ENCODE measurements at places on chromosomes 2 and 18.

DNA sequence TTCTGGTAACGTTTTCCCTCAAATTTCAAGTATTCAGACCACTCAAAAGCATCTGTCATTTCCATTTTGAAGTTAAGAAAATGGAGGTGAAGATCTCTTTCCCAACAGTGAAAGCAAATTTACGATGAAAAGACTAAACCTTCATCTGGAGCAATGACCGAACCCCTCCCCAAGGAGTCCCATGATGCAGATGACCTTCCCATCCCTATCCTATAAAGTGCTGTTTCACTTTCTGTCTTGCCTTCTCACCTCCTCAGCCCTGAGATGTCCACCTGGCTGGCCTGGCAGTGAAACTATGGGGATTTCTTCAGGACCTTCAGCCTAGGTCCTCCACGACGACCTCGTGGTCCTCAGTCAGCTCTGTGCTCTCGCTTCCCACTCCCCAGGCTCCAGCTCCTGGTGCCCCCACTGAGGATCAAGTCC is 925 bp upstream of the NPC1 start:
- no peak for DNase-seq

- DNase-seq: no peak
Observed at GRCh38 chr2:64541547-64541946, 17.4 kb downstream of the AFTPH start.

GRCh38 chr2:236628981-236629605 is 59.5 kb downstream of the ACKR3 start:
- no peak for DNase-seq

DNA sequence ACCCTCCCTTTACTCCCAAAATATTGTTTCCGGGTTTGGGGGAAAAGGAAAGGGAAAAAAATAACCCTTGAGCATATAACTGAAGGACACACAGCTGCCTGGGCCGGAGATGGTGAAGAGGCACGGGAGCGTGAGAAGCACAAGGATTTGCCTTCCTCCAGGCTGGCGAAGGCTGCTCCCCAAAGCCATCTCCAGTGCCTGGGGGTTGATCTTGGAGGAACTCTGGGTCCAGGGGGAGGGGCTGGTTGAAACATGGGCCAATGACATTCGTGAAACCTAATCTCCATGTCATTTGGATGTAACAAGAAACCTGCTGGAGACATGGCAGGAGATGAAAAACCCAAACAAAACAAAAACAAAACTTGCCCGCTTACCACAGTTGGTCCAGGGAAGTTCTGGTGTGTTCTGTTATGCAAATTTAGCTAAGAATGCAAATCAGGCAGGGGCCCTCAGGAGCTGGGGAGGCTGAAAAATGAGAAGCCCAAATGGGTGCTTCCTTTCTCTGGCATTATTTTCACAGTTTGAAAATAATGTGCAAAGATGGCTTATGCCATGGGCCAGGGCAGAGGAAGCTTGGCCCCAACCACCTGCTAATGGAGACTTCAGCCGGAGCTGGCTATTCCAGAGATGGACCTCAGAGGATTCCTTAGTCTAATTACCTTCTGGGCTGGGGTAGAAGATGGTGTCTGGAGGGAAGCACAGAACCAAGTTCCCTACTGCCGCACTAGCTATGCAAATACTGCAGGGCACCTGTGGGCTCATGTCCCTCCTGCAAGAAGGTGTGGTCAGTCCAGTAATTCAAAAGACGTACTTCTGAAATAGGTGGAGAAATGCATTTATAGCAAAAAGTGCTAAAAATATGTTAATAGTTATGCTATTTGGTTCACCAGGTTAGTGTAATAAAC is 180.9 kb downstream of the BCL2 start:
- DNase-seq: no peak

Measured in AG09309 (cell line).